Activated CD4-positive, alpha-beta memory T cell treated with anti-CD3 and anti-CD28 coated beads for 36 hours (primary cell): ENCODE measurements at places on chromosomes 7 and 10.

GRCh38 chr7:138892006-138892630, 89.1 kb downstream of the KIAA1549 start:
- no peak for DNase-seq

DNA sequence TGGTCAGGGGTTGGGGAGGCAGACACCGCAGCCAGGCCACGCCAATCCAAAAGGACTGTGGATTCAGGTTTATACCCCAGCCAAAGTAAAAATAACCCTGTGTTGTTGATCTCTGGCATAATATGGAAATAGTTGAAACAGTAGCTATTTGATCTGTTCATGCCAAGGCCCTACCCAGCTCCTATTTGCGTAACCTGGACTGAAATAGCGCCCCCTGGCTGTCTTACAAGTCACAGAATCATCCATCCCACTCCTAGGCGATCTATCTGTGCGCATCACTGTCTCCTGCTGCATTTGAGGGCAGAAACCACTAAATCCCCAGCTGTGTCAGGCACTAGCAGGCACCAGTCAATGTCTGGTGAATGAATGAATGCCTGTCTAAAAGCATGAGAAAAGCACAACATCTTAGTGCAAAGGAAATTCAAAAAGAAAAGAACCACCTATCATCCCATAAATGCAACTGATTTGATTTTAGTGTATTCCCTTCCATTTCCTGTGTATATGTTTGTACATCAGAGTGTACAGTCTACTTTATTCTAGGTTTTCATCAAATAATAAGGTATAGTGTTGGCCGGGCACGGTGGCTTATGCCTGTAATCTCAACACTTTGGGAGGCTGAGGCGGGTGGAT, 160.0 kb downstream of the SLIT1 start:
- peak; percentile 73 for DNase-seq

DNA sequence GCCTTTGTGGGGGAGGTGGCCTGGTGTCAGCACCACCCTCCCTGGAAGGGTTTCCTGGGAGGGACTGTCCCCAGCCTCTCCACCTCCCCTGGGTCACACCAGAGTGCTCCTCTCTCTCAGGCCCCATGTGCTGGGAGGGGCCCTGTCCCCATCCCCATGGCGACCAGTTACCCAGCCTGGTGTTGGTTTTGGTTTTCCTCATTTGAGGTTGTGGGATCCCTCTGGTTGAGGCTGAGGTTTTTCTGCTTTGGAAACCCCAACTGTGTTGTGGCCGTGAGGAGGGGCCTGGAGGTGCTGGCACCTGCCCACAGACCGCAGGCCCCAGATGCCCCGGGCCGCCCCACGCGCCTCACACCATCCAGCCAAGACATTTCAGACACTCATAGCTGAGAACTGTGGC, 106.3 kb downstream of the GRK5 start:
- DNase-seq, result peak; percentile 86

DNA sequence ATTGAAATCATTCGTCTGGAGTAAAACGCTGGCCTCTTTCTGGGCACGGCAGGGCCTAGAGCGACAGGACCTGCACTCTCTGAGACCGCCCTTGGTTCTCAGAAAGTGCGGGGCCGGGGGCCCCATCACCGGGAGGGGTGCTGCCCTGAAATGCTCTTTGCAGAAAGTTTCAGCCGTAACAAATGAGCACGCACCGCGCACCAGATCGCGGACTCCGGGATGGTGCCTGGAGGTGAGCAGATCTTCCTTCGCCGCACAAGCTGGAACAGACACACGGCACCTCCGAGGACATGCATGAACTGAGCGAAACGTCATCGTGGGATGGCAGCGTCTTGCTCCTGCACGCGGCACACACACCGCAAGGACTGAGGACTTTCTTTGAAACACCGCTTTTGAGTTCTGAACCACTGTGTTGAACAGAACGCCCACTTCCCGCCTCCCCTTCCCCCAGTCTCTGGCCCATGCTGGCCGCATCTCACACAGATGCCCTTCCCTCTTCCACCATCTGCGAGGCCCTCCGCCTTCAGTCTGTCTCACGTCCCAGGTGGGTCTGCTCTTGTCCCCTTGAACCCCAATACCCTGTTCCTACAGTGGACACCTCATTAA, 538.7 kb upstream of the MGMT start:
- DNase-seq, result no peak

GRCh38 chr7:122136078-122136477, 8.0 kb downstream of the AASS start:
- DNase-seq, result no peak

DNA sequence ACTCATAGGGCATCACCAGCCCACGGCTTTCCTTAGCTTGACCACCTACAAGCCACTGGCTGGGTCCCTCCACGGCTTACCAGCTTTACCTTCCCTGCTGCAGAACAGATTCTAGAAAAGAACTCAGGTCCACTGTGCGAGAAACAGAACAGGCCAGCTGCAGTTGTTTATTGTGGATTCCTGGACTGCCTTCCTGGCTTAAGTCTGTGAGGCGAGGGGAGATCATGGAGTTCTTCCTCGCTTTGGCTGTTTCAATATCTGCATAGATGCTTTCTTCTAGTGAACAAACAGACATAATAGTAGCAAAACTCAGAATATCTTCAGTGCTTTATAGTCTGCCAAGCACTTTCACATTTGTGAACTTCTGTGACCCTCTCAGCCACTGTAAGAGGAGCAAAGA, 162.9 kb upstream of the HABP2 start:
- no peak for DNase-seq

- no peak for DNase-seq
Observed at GRCh38 chr7:30681815-30682211, 443 bp downstream of the CRHR2 start.

DNA sequence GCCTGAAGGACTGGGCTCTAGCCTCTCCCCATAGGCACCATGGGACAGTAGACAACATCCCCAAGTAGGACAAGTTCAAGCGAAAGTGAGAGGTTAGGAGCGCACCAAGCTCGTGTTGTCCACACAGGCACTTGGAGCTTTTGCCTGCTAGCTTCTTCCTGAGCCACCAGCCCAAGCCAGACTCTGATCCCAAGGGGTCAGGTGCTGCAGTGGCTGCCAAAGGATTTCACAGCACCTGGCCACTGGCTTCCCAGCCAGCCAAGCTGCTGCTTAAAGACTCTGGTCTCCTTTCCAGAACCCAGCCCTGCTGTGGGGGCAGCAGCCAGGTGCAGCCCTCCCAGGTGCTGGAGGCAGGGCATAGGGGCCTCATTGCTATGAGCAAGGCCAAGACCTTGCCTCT, 33.0 kb upstream of the UNC5B start:
- no peak for DNase-seq

DNA sequence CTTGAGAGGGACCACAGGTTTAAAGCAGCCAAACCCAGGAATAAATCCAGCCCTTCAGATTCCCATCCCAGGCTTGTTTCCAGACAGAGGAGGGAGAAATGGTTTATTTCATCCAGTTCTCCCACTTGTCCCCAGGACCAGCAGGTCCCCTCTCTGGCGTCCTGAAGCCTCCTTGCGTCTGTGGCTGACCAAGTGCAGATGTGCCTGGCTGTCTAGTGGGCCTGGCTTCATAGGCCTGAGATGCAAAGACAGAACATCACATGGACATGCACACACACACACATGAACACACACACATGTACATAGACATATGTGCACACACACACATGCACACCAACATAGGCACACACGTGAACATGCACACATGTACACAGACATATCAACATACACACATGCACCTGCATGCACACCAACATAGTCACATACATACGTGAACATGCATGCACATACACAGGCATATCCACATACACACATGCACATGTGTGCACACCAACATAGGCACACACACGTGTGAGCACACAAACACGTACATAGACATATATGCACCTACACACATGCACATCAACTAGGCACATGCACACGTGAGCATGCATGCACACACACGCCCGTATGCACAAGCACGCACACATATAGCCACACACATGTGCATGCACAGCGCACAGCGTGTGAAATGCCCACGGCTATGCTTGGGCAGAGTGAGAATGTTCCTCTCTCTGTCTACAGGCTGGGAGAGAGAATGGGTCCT, 10.7 kb downstream of the FOXL3 start:
- DNase-seq, result no peak

DNA sequence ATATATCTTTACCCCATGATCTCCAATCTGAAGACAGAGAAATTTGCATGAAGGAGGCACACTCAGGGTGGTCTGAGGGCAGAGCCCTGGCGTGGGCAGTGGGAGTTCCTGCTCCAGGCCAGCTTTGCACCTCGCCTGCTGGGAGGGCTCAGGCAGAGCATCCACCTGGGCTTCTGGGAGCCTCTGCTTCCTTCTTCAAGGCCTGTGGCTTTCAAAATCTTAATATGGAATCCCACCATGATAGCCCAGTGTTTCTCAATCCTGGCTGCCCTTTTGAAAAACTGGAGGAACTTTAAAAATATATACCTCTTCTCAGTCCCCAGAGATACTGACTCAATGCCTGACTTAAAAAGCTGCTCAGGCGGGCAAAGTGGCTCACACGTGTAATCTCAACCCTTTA, 36.7 kb upstream of the PSAP start:
- no peak for DNase-seq

- no peak for DNase-seq
Observed at GRCh38 chr7:138887872-138888656, 90.1 kb upstream of the ATP6V0A4 start.
